ENCODE measurements at places on chromosomes 2 and 18. TPM values are rescaled to one million over a fixed set of nuclear protein-coding genes. Genes with fewer than 3 reads are reported as not detected.

- peak; percentile 54 for DNase-seq
Observed at GRCh38 chr2:25341011-25341727, 556 bp downstream of the DNMT3A start.

Gene DYSF
- total RNA-seq: 6.7 TPM

DNA sequence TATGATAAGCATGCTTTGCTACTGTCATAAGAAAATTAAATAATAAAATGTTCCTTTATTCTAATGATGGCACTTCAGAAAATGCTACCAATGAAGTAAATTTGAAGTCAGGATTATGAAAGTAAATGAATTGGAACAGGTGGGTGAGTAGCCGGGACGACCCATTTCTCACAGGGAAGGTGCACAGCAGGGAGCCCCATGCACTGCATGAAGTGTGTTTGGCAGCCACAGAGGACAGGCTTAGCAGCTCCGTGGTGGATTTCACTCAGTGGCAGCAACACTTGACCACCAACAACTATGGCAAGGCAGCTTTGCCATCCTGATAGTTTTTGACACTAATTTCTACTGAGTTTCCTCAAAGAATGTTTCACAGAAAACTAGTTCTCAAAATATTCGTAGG lies 146.3 kb downstream of the ATL2 start:
- DNase-seq: no peak

Gene MARCO
- 0.26 TPM for total RNA-seq

All from activated naive CD8-positive, alpha-beta T cell treated with anti-CD3 and anti-CD28 coated beads, Interleukin-2, amount 10 ng/mL, durations not matched to agents 7 days and 5 days (primary cell).